ENCODE measurements at places on chromosomes 2 and 18.

DNA sequence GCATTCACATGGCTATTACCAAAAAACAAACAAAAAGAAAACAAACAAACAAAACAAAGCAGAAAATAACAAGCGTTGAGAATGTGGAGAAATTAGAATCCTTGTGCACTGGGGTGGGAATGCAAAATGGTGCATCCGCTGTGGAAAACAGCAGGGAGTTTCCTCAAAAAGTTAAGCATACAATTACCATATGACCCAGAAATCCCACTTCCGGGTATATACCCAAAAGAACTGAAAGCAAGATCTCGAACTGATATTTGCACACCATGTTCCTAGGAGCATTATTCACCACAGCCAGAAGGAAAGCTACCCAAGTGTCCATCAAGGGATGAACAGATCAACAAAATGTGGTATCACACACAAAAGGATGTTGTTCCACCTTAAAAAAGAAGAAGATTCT is 17.9 kb upstream of the TEX51 start:
- DNase-seq: no peak

GRCh38 chr18:32868406-32868805 is 95.6 kb upstream of the KLHL14 start:
- no peak for DNase-seq

GRCh38 chr2:9206991-9207640 is 504 bp downstream of the ASAP2 start:
- no peak for DNase-seq

DNA sequence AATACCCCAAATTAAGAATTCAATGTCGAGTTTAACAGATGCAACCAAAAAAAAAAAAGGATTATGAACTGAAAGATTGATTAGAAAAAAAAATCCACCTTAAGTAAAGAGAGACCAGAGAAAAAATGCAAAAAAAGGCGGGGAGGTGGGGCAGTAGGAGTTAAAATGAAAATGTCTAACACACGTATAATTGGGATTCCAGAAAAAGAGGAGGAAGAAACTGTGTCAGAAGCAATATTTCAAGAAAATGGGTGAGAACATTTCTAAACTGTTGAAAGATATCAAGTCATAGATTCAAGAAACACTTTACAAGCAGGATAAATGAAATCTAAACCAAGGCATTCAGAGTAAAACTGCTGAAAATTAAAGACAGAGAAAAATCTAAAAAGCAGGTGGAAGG is 226.9 kb downstream of the KLHL29 start:
- no peak for DNase-seq

- no peak for DNase-seq
These were observed 30.1 kb upstream of the FMNL2 start for GRCh38 chr2:152304836-152305235.

GRCh38 chr2:203849010-203849409 is 18.6 kb upstream of the CTLA4 start:
- no peak for DNase-seq

GRCh38 chr2:15355386-15355785 is 205.7 kb downstream of the NBAS start:
- DNase-seq: no peak

- no peak for DNase-seq
These were observed 60.9 kb downstream of the AAK1 start for GRCh38 chr2:69582582-69583176.

DNA sequence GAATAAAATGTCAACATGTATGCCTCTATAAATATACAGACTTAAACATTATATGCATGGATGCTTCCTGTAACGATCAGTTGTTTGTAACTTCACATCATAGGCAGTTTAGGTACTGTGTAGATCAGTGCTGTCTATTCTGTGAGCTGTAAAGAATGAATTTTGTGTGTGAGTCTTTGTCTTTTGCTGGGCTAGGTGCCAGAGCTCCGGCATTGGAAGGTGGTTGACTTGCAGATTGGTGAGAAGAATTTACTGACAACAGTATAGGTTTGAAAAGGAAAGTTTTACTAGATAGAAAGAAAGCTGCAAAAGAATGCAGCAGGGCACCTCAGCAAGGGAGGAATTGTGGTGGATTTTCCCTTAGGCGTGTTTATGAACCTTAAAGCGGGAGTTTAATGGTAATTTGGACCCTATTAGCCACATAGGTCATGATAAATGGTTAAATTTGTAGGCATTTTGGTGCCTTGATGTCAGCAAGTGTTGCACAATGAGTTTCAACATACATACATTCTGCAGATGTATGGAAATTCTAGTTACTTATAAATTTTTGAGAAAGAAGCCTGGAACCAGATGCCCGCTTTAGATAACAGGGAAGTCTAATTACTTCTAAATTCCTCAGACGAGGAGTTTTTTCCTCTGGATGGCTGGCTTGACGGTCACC is 6.7 kb upstream of the QPCT start:
- DNase-seq: no peak

DNA sequence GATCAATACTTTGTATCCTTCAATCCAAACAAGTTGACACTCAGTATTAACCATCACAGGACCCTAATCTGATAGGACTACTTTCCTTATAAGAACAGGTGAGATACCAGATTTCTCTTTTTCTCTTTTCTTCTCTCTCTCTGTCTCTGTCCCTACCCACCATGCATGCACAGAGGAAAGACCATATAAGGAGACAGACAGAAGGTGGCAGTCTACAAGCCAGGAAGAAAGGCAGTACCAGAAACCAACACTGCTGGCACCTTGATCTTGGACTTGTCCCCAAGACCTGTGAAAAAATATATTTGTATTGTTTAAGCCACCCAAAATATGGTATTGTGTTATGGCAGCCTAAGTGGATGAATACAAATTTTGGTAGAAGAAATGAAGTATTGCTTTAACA is 156.2 kb upstream of the KCNH7 start:
- DNase-seq: no peak

DNA sequence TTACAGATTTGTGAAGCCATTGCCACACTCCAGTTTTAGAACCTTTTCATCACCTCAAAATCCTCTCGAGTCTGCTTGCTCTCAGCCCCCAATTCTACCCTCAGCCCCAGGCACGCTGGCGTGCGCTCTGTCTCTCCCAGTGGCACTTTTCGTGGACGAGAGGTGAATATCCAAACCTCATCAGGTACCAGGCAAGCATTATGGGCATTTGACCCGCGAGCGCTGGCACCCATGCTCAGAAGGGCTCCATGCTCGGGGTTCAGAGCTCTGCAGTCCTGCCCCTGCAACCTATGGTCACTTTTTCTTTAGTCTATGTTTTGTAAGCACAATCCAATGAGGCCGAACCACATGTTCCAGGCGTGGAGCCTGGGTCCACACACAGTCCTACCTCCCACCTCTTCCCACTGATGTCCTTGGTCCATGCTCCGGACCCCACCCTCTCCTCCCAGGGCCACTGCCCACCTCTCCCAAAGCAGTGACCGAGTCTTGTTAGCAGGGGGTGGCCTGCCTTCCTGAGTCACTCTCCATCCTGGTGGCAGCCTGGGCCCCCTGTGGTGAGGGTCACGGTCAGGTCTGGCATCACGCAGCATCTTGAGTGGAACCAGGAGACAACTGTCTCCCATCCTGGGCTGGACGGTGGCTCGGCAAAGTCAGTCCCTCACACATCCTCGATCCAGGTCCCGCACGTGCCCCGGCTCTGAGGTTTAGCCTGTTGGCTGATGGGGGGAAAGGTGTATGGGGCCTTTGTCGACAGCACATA is 256.9 kb downstream of the NDUFA10 start:
- DNase-seq: no peak

DNA sequence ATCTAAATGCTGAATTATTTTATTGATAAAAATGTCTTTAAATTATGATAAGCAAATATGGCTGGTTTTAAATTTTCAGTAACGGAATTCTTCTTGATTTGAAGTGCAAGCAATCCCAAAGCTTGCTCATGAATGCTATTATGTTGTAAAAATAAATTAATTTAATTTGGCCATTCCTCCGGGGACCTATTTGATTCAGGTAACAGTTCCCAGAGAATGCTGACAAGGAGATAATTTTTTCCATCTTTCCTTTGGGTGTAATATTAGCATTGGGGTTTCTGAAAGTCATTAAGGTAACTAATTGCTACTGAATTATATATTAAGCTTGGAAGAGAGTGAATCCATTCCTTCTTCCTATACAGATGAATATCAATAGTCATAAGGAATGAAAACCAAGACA is 12.5 kb upstream of the RMDN2 start:
- no peak for DNase-seq

DNA sequence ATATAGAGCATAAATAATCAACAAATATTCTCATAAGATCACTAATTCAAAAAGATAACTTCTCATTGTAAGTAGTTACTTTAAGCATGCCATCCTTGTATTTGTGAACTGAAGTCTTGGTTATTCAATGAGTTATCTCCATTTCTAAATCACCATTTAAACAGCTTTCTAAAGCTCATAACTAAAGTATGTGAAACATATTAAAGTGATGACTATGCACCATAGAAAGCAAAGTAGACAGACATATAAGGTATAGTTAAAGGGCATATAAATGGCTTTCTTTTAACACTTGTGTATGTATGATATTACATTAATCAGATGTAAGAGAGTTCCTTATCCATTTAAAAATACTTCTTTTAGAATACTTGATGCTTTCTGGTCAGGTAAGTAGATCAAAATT is 83.5 kb downstream of the IKZF2 start:
- no peak for DNase-seq

GRCh38 chr2:191065785-191066184 is 51.8 kb upstream of the STAT1 start:
- DNase-seq: no peak

- DNase-seq: no peak
These were observed 43.8 kb downstream of the CYBRD1 start for GRCh38 chr2:171566057-171566456.

DNA sequence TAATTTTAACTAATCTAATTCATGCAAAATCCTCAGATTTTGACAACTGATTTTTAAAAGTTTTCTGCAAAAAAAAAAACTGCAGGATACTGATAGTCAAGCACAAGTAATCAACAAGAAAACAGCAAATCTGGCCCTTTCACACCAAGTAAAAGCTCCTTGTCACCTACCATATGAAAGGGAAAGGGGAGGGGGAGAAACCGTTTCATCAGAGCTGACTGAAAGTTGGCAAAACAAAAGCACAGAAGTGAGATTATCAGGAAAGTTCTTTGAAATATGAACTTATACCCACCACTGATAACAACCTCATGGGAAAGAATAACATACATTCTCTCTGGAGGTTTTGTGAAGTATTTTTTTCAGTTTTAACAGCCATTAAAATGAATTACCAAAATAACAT is 38.7 kb downstream of the ZNF521 start:
- no peak for DNase-seq

DNA sequence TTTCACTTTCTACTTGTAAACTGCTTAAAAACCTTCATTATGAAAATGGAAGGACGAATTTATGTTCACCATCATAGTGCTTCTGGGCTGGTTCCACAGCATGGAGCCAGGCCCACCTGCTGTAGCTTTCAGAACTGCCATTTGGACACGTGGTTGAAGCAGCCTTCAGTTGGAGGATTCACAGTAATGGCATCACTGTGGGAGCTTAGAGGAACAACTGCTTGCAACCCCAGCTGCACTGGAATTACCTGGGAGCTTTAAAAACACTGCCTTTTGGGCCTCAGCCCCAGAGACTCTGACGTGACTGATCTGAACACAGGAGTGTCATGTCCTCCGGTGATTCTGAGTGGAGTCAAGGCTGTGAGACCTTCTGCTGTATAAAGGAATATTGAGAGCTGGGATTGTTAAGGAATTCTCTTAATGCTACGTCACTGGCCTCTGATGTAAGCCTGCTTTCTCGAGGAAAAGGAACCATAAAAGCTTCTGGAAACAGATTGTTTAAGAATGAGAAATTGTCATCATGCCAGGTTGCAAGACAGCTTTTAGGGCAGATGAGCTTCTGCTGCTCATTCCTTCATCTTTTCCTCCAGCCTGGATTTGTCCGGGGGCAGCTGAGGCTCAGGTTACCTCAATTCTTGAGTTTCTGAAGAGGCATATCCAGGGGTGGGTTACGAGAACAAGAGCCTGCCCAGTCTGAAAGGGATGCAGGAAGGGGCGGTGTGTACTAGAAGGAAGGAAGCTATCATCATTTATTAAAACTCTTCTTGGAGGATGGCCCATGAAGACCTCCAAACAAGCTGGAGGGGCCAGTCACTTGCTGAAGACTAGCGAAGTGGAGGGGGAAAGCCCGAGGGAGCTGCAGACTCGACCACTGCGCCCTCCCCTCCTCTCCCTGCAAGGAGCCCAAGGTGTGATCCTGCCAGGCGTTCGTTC is 1.3 kb upstream of the IL1R1 start:
- no peak for DNase-seq

Measured in stimulated activated CD4-positive, alpha-beta T cell treated with anti-CD3 and anti-CD28 coated beads, Interleukin-12 subunit alpha, Interleukin-12 subunit beta, amount 100 ng/mL, for 48 hours (primary cell).